ENCODE measurements at places on chromosomes 13 and 19.

DNA sequence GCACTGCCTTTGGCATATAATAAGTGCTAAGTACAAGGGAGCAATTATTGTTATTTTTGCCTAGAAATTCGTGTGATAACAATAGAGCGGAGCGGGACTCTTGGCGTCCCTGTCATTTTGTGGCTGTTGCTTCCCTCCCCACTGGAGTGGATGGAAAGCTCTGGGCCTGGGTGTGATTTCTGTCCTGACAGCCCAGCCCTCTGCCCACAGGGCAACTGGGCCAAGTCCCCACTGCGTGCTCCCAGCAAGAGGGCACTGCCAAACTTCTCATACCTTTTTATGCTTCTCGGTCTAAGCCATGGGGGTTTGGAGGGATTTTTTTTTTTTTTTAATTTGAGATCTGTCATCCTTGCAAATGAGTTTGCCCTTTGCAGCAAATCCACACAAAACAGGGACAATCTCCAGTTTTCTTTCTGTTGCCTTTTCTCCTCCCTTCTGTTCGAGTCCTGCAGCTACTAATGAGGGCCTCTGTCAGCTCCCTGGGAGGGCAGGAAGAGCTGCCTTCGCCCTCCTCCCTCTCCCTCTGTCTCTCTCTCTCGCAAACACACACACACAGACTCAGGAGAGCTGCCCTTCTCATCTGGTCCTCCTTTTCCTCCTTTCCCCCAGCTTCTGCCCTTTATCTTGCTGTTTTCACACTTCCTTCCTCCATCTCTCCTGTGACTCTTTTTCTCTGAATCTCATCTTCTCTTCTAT is 103.9 kb downstream of the DNAJC15 start:
- DNase-seq, result no peak

DNA sequence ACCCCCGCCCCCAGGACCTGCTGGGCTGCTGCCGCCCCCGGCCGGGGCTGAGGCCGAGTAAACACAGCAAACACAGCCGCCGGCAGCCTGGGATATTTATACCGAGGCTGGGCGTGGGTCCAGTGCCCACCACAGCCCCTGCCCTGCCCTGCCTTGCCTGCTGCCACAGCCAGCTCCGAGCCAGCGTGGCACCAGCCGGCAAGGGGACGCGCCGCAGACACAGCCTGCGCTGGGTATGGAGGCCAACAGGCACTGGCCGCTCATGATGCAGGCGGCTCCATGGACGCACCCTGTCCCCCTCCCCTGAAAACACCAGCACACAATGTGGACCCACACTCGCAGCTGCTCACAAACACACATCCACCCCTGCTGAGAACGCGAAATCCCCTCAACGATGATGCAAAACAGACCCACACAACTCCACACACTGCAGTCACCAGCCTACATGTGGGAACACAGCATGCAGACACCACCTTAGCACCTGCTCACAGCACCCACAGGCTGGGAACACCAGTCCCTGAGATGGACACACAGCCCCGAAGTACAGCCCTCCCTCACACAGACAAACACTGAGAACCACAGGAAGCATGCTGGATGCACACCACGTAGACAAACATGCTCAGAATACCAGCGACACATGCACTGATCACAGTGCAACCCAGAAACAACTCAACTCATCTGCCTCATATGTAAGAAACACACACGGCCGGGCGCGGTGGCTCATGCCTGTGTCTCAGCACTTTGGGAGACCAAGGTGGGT is 16.2 kb downstream of the CCDC97 start:
- DNase-seq, result no peak

DNA sequence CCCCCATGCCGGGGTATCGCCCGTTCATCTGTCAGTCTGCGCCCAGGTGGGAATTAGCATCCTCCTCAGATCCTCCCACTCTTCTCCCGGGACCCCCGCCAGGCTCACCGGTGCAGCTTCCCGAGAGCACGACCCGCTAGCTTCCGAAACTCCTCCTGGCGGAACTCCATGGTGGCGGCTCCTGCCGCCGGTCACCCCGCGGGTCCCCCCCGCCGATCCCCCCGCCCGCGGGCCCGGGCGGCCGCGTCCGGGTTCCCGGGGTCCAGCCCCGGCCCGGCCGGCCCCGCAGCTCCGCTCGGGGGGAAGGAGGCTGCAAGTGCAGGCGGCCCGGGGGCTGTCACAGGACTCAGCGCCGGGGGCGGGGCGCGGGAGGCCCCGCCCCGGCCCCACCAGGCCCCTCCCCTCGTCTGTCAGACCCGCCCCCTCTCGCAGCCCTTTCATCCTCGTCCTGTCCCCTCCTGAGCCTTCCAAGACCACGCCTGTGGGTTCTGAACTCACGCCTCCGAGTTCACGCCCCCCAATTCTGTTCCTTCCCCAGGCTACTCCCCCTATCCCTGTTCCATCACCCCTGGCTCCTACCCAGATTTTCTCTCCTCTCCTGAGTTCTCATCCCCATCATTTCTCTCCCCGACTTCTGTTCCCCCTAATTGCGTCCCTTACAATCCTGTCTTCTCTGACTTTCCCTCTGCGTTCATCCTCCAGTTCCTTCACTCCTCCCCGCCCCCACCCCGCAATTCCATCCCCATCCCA is at the start of gene SLC17A7:
Gene SLC17A7 (minus strand): TSS at position 318 of the 750 bp plus-strand sequence. CDS start 148 bp downstream, at position 170.
- DNase-seq, result peak; percentile 38

DNA sequence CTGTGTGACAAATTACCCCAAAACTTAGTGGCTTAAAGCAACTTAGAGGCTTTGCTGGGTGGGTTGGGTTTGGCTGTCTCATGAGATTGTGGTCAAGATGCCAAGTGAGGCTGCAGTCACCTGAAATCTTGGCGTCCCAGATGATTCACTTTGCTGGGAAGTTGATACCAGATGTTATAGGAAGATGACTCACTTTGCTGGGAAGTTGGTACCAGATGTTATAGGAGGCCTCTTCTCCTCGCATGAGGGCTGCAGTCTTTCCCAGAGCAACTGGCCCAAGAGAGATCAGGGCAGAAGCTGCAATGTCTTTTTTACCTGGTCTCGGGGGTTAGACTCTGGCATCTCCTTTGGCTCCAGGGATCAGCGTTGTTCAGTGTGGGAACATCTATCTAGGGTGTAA is 16.8 kb downstream of the TEX29 start:
- DNase-seq, result no peak

GRCh38 chr19:2251106-2252054 is 2.3 kb downstream of the AMH start:
- no peak for DNase-seq

DNA sequence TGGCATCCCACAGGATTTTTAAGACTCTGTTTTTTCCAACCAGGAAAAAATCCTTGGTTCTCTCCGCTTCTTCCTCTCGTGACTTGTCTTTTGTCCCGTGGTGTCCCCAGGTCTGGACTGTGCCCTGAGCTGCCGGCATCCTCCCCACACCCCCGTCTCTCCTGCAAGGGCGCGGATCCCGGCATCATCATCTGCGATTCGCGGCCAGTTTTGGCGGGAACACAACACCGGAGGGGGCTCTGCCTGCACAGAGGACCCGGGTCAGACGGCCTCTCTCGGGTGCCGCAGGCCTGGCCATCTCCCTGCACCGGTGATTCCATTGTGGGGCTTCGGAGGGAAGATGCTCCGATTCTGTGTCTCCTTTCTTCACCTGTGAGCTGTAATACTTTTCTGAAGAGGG is 18.8 kb upstream of the GAS6 start:
- DNase-seq, result no peak

DNA sequence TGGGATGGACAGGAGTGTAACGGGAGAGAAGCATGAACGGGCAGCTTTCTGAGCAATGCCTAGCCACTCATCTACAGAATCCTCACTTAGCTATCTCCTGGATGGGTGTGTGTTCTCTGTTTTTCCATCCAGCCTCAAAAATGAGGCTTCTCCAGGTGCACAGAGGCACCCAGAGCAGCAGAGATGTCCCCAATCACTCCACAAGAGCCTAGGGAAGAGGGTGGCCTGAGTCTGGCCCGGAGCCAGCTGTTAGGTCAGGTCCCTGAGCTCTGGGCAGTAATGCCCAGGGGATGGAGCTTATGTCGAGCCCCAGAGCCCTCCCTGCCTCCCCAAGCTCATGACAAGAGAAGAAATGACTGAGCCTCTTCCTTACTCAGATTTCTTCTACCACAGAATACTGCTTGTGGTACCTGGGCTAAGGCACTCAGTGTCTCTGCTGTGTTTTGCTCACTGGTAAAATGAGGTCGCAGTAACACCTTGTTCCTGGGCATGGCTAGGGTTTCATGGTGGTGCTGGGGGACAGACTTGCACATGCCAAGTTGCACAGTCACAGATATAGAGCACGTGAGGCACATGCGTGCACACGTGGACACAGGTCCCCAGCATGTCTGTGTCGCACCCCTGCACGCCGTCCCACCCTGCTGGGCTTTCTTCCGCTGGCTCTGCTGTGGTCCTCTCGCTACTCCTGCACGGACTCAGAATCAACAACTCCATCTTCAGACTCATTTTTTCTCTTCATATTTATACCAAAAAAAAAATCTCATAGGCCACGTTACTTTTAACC is 86.6 kb upstream of the SOX1 start:
- DNase-seq, result no peak

DNA sequence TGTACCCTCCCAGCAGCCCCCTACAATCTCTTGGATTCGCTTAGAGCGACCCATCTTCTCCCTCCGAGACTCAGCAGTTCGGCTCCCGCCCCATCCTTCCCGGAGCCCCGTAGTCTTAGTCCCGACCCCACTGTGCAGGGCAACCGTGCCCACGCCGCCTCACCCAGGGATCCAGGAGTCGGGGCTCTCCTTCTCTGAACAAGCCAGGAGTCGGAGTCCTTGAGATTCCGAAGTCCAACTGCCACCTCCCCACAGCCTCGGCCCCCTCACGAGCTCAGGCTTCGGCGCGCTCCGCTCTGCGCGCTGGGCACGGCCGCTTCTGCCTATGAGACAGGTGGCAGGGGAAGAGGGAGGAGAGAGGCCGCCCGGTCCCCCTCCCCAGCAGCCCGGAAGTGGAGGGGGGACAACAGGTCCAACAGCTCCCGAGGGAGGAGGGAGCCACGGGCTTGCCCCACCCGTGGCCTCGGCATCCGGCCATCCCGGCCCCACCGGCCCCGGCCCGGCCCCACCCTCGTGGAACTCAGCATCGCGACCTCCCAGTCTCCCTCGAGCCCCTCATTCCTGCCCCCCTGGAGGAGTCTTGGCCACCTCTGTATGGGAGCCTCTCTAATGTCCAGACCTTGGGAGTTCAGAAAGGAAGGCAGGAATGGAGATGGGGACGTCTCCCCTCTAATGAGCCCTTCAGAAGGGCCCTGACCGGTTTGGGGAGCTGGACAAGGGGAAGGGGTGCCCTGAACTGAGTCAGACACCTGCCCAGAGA is at the start of gene PHLDB3:
Gene PHLDB3 (minus strand): TSS at position 321 of the 760 bp plus-strand sequence. CDS start 628 bp downstream, outside the sequence.
- DNase-seq, result no peak

- no peak for DNase-seq
Measured at GRCh38 chr19:12411893-12412292, 10.8 kb upstream of the ZNF799 start.

GRCh38 chr13:36038785-36039555 is 92.2 kb downstream of the DCLK1 start:
- DNase-seq, result no peak

DNA sequence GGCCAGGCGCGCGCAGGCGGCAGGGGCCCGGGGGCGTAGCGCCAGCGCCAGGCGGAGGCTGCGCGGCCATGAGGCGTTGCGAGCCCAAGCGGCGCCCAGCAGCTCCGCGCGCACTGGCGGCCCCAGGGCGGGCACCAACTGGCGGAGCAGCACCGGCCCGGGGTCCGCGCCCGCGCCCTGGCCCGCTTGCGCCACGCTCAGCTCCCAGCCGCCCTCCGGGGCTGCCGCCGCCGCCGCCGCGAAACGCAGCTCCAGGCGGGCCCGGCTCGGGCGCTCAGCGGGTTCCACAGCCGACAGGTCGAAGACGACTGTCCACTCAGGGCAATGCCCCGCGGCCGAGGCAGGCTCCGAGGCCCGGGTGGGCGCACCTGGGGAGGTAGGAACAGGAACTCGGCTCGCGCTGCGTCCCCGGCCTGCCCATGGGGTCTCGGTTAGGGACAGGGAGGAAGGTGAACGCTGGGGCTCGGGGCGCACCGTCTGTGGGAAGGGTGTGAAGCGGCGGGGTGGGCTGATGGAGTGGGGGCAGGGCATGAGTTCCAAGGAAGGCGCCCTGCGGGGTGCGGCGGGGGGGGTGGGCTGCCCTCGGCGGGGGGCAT is 26.8 kb downstream of the CERS1 start:
- no peak for DNase-seq

DNA sequence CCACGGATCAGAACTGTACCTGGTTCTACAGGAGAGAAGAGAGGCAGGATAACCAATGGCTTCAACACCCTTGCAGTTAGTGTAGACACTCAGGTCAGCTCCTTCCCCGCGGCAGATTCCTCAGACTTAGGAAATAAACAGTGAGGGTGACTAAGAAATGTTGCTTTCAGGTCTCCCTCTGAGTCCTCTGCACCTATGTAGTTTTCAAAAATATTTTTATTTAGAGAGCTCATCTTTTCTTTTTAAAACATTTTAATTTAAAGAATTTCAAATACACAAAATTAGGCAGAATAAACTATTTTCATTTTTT is 195.2 kb downstream of the KLF12 start:
- DNase-seq, result no peak

DNA sequence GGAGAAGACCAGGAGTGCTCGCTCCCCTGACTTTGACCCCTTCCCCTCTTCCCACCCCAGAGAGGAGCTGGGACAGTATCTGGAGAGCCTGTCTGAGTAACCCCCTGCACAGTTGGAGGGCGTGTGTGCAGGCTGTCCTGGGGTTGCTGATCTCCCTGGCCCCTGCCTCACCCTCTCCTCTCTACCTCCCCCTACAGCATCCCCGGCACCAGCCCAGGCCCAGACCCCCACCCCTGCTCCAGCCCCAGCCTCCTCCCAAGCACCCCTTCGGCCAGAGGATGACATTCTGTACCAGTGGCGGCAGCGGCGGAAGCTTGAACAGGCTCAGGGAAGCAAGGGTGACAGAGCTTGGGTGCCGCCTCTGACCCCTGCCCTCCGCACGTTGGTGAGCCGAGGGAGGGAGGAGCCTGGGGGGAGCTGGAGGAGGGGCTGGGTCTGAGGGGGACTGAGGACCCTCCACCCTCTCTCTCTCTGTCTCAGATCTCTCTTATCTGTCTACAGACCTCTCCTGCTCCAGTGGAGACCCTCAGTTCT is 8.7 kb downstream of the PROSER3 start:
- DNase-seq, result no peak

DNA sequence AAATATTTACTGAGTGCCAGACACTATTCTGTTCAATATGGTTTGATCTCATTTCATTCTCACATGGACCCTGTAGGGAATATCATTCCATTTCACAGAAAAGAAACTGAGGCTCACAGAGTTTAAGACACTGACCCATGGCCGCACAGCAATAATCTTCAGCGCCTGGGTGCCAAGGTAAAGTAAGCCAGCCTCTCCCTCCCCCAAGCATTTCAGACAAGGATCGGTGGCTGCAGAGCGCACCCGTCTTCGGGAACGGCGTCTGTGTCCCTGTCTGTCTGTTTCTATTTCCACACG is 4.3 kb upstream of the PDE4A start:
- DNase-seq, result no peak

Data from SW 1271 (cell line).